ENCODE measurements at places on chromosomes 12 and 14. TPM values are rescaled to one million over a fixed set of nuclear protein-coding genes. Genes with fewer than 3 reads are reported as not detected.

ASPG gene
- total RNA-seq, result not detected

MYF5 gene
- not detected for total RNA-seq

GDF3 gene
- total RNA-seq, result not detected

PALS1 gene
- 14.4 TPM for total RNA-seq

Measured in airway epithelial cell (primary cell).